Activated CD4-positive, alpha-beta T cell treated with anti-CD3 and anti-CD28 coated beads for 4 hours (primary cell): ENCODE measurements at places on chromosomes 5 and 9.
A peak's percentile ranks its signal among the peaks of the same experiment; 100 is the strongest.

DNA sequence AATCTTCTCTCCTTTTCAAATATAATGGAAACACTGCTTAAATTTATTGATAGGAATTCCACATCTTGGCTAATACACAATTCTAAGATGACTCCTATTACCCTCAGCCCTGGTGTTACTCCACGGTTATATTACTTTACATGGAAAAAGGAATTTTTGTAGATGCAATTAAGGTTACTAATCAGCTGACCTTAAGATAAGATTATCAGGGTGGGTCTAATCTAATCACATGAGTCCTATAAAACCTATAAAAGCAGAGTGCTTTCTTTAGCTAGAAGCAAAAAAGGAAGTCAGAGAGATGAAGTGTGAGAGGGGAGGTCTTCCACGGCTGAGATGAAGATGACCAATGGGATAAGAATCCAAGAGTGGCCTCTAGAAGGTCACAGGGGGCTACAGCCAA, 268.6 kb downstream of the PDE4D start:
- no peak for DNase-seq

DNA sequence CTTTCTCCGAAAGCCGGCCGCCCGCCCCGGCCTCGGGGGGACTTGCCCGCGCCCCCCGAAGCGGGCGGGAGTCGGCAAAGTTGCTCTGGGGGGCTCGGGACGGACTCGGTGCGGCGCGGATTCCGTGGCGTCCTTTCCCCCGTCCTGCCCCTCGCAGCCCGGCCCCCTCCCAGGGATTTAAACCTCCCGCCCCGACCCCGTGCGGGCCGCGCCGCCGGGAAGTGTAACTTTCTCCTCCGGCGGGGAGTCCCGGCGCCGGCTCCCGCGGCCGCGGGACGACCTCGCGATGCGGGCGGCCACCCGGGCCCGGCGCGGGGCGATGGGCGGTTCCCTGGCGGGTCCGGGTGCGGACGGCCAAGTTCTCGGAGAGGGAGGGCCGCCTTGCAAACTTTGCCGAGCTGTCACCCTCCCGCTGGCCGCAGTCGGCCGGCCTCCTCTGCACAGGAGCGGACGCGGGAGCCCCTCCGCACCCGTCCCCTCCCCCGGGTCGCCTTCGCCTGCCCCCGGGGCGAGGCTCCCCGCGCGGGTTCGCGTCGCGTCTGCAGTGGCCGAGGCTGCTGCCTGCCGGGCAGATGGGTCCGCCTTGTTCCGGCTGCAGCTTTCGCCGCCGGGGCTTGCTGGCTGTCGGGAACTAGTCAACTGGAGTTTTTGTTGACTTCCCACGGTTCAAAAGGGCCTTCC, 732 bp downstream of the PBX3 start:
- peak; percentile 14 for DNase-seq

DNA sequence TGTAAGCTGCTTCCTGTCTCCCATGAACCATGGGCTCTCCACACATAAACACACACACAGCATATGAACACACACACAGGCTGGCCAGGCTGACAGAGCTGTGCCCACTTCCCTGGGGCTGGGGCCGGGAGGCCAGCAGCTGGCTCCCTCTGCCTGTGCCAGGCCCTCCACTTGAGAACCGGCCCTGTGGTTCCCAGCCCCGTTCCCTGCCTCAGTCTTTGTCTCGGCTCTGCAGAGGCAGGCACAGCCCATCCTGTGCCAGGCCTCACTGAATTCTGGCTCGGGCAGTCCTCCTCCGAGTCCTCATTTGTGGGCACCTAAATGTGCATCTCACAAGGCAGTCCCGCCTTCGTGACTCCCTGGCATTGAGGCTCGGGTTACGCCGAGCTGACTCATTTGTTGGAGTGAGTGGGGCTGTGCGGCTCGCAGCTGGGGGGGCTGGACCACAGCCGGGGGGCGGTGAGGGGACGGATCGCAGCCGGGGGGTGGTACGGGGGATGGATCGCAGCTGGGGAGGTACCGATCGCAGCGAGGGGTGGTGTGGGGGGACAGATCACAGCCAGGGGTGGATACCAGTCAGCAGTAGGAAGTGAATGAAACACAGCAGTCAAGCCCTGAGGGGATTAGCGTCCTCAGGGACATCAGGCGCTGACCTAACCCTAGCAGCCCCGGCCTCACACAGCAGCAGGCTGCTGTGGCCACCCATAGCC, 72.3 kb downstream of the PSMB7 start:
- DNase-seq = no peak

DNA sequence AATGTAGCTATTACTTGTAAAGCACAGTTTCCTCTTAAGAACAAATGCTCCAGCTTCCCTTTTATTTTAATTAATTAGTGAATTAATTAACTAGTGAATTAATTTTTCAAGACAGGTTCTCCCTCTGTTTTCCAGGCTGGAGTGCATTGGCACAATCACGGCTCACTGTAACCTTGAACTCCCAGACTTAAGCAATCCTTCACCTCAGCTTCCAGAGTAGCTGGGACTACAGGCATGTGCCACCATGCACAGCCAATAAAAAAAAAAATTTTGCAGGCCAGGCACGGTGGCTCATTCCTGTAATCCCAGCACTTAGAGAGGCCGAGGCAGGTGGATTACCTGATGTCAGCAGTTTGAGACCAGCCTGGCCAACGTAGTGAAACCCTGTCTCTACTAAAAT, 44.1 kb downstream of the FCHO2 start:
- no peak for DNase-seq

GRCh38 chr9:117437283-117437682, 22.4 kb upstream of the ASTN2 start:
- DNase-seq = no peak

DNA sequence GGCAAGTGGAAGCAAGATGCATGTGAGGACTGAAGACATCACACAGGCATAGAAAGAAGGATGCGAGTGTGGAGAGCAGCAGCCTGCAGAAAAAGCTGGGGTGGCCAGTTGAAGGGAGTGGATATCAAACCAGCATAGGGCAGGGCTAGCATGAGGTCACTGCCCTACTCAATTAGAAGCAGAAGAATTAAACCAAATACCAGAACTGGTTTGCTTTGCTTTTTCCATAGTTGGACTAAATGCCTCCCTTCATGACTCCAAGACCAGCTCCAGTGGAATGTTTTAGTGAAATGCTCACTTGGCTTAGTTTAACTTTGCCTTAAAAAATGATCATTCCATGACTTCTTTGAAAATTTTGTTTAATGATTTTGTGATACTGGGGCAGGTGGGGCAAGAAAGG, 45.8 kb downstream of the TMEM167A start:
- DNase-seq = no peak

DNA sequence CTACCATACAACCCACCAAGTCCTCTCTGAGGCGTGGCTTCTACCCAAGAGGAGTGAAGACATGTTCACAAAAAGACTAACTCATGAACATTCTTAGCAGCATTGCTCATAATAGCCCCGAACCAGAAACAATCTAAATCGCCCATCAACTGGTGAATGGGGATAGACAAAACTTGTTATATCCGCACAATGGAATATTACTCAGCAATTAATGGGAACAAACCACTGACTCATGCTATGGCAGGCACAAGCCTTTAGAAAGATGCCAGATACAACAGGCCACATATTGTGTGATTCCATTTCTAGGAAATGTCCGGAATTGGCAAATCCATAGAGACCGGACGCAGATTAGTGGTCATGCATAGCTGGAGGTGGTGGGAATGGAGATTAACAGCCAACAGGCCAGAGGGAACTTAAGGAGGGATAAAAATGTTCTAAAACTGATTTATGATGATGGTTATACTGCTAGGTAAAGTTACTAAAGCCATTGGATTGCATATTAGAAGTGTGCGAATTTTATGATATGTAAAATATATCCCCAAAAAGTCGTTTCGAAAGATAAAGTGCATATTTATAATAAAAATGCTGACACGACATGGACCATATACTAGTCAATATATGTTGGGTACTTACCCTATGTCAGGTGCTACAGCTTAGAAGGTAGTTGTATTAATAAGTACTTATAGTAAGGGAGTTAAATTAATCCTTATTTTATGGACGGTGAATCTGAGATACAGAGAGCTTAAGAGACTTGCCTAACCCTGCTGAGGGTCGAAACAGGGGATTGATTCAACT, 55.4 kb downstream of the LHX2 start:
- no peak for DNase-seq

DNA sequence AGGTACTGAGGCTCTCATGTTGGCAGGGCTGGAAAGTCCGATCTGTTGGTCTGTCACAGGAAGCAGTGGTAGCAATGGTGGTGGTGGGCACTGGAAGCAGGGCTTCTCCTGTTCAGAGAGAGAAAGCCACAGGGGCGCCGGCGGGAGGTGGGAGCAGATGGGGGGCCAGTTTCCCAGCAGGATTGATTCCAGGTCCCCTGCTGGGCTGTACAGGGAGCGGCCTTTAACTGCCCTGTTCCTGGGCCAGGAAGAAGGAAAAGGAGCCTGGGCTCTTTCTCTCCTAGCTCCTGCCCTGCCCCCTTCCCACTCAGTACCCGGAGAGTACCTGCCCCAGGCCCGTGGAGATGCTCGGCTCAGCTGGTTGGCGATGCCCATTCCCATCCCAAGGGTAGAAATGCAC, 2.6 kb upstream of the DAB2IP start:
- DNase-seq = no peak

DNA sequence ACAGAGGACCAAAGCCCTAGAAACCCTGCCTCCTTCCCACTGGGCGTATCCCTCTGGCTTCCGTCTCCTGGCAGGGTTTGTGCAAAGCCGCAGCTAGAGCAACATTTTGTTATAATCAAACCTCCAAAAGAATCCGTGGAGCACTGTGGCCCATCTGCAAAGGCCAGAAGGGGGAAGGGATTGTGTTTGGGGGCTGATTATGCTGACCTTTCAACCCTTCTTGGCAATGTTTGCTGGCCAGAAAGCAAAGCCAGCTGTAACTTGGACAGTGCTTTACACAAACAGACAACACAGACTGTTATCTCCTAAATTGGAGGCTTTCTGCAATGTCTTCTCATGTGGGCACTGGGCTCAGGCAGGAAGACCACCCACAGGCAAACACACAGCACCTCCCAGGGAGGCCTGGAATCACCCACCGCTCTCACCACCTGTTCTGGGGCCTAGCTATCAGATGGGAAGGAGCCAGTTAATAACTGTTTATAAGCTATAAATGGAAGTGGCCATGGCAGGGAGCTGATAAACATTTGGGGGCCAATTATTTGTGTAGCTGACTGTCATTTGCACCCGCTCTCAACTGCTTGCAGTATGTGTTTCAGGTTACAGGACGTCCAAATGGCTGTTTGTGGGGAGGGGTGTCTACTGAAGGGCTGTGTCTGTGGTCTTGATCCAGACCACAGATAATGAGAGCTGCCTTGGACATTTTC, 121.6 kb upstream of the ERCC6L2 start:
- DNase-seq = no peak

GRCh38 chr9:94600258-94600657, 6.6 kb upstream of the FBP2 start:
- no peak for DNase-seq

DNA sequence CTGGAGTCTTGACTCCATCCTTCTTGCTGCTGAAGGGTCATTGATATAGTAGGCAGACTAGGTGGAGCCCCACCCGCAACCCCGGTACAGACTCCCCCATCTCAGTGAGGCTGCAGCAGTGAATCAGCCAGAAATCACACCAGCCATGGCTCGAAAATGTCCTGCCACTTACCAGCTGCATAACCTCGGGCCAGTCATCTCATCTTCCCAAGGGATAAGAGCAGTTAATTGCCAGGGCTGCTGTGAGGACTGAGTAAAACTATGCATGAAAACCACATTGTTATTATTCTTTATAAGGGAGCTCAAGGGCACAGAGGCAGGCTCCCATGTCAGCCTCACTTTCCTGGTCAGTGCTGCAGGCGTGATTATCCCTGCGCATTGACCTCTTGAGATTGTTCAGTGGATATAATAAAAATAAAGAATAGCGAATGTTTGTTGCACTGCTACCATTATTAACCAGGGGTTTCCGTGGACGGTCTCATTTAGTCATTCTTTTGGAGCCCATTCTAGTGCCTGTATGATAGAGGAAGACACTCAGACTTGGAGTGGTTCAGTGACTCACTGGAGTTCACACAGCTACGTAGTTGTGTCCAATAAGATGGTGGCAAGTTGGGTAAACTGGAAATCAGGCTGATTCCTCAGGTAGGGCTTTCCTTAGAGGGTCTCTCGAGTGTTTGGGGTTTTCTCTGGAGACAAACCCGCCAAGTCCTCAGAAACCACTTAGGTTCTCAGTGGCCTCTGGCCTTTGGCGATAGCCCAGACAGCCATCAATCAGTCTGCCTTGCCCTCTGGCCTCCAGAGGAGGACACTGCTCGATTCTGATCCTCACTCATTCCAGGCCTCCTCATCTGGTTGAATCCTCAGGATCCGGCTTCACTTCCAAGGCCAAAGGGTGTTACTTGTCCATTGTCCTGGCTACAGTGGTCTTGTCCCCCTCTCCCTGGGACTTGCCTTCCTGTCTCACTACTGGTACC, 39.9 kb downstream of the COL15A1 start:
- DNase-seq = no peak

- DNase-seq = no peak
These were observed 219.4 kb downstream of the SPOCK1 start for GRCh38 chr5:137279521-137280231.

DNA sequence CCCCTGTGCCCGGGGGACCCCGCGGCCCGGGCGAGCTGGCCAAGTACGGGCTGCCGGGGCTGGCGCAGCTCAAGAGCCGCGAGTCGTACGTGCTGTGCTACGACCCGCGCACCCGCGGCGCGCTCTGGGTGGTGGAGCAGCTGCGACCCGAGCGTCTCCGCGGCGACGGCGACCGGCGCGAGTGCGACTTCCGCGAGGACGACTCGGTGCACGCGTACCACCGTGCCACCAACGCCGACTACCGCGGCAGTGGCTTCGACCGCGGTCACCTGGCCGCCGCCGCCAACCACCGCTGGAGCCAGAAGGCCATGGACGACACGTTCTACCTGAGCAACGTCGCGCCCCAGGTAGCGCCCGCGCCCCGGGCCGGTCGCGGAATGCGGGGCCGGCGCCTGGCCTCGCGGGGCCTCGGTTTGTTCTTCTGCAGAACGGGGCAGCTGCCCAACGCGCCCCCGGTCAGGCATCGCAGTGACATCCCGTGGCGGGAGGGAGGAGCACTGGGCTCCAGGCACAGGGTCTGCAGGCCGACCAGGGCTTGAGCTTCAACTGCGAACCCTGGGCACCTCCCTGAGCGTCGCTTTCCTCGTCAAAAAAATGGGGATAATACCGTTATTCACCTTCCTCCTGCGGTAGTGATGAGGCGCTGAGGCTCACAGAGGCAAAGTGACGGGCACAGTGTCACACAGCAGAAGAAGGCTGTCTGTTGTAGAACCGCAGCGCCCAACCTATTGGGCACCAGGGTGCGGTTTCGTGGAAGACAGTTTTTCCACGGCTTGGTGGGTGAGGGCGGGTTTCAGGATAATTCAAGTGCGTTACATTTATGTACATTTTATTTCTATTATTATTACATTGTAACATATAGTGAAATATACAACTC, 777 bp downstream of the ENDOG start:
- DNase-seq = peak; percentile 31

- DNase-seq = no peak
These were observed 43.4 kb downstream of the AMBP start for GRCh38 chr9:114034661-114035062.

DNA sequence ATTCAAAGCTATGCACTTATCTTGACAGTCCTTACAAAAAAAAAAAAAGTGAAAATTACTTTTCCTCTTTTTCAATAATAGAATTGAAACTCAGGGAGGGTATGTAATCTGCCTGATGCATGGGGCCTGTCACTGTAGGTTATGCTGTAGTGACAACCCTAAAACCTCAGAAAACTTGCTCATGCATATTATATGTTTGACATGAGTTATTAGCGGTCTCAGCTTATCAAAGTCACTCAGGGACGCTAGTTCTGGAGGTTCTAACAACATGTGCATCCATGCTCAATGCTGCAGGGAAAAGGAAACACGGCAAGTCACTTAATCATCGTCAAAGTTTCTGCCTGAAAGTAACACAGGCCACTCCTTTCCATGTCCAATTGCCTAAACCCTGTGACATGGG, 78.4 kb upstream of the TMEM252 start:
- DNase-seq = no peak

GRCh38 chr9:107767711-107768110, 278.1 kb upstream of the KLF4 start:
- DNase-seq = no peak
